ENCODE measurements at places on chromosomes 7 and 10. TPM values are rescaled to one million over a fixed set of nuclear protein-coding genes. Genes with fewer than 3 reads are reported as not detected.

TEX47 gene
- not detected for total RNA-seq

ETV1 gene
- 50.3 TPM for total RNA-seq

ZMYND11 gene
- 66.7 TPM for total RNA-seq

MCM7 gene
- total RNA-seq = 36.4 TPM

TAF3 gene
- 10.7 TPM for total RNA-seq

GPR26 gene
- total RNA-seq = not detected

CUZD1 gene
- total RNA-seq = 0.30 TPM

EIF3B gene
- total RNA-seq = 111 TPM

MBL2 gene
- total RNA-seq = not detected

UFSP1 gene
- total RNA-seq = 8.5 TPM

Data from upper lobe of left lung (tissue), 6 donors.